K562 (cell line): ENCODE measurements at places on chromosomes 12 and 14. TPM values are rescaled to one million over a fixed set of nuclear protein-coding genes. Genes with fewer than 3 reads are reported as not detected.

- H3K4me1 ChIP-seq = peaks cover 69% of the 10 kb centered on the region
- H3K27ac ChIP-seq = no peak overlapping the region
- H3K4me3 ChIP-seq = no peak overlapping the region
Observed at GRCh38 chr12:51910168-51910567, 2.9 kb downstream of the ACVRL1 start.

GRCh38 chr12:7369274-7369729, 65.4 kb downstream of the ACSM4 start:
- H3K27ac ChIP-seq = no peak overlapping the region
- no peaks in the 10 kb centered on the region; the same call in 2 of the 3 replicates for H3K27me3 ChIP-seq
- DNase-seq = no peak

GRCh38 chr12:91057368-91058165, at the start of gene KERA:
KERA (minus strand) TSS chr12:91058024; CDS start chr12:91056281, 1,743 bp downstream.
- H3K4me1 ChIP-seq = no peaks in the 10 kb centered on the region
- DNase-seq = no peak
- no peak within 1 kb of the TSS for H3K4me3 ChIP-seq
- H3K27me3 ChIP-seq = no peaks in the 10 kb centered on the region

Gene INHBC
- 0.24 TPM in 1 of 2 replicates, not detected in the other for polyA plus RNA-seq

Gene EXOC3L4
- 6.2 and 11.7 TPM in 2 replicates for polyA plus RNA-seq

DNA sequence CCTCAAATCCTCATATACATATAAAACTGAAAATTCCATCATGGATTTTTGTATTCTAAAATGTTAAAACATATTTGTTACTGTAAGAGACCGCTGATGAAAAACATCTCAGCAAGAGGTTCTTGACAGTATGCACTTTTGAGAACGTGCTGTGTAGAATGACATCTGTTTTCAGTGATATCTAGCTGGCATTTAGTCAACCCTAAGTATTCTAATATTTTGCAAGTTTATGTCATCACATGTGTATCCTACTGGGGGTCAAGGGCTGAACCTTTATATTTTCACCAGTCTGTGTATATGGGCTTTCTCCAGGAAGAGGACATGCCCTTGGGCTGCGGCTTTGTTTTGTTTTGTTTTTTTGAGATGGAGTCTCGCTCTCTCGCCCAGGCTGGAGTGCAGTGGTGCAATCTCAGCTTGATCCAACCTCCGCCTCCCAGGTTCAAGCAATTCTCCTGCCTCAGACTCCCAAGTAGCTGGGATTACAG, 22.0 kb upstream of the YARS2 start:
- DNase-seq = no peak
- no peak overlapping the region for H3K4me3 ChIP-seq
- peaks cover 5% of the 10 kb centered on the region; the same call in 1 of the 2 replicates for H3K27me3 ChIP-seq
- H3K27ac ChIP-seq = no peak overlapping the region

Gene LBHD2
- polyA plus RNA-seq = not detected in 2 replicates

- DNase-seq = no peak
- no peaks in the 10 kb centered on the region for H3K36me3 ChIP-seq
- no peaks in the 10 kb centered on the region for H3K27me3 ChIP-seq
- H3K4me1 ChIP-seq = no peaks in the 10 kb centered on the region
- H3K27ac ChIP-seq = no peak overlapping the region
Observed at GRCh38 chr14:104140213-104140462, 1.8 kb downstream of the KIF26A start.

Gene CLEC6A
- not detected in 2 replicates for polyA plus RNA-seq

DNA sequence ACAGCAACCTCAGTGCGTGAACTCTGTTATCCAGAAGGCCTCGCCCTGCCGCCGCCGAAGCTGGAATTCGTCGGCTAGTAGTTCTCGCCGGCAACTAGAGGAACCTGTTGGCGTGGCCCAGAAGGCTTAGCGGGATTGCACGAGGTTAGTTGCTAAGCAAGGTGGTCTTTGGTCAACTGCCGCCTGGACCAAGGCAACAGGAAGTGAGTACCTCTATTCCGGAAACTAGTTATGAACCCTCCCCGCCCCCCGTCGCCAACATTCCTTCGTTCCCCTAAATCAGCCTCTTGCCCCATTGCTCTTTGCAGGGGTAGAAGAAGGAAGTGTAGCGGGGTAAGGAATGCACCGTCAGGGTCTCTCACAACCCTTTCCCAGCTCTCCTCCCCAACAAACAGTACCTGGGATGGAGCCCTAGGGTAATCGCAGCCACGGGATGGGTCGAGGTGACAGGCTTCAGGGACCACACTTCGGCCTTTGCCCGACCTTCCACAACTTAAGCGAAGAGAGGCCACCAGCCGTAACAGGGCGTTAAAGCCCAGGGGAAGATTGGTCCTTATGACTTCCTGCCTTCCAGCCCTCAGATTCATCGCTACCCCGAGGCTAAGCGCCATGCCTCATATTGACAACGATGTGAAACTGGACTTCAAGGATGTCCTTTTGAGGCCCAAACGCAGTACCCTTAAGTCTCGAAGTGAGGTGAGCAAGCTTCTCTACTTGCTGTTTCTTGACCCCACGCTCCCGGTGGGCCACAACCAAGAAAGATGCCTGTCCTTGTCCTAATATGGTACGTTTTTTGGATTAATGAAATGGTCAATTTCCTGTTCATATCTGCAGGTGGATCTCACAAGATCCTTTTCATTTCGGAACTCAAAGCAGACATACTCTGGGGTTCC, at the start of gene GMPR2:
TSS of gene GMPR2 (plus strand) at position 285 of the 893 bp plus-strand sequence. CDS start at position 610, 325 bp downstream.
- H3K4me3 ChIP-seq = peak within 1 kb of the TSS; percentile 54
- H3K27me3 ChIP-seq = no peaks in the 10 kb centered on the region
- H3K4me1 ChIP-seq = peaks cover 15% of the 10 kb centered on the region
- H3K36me3 ChIP-seq = peaks cover 40% of the 10 kb centered on the region
- H3K27ac ChIP-seq = peak within 1 kb of the TSS; percentile 89

DNA sequence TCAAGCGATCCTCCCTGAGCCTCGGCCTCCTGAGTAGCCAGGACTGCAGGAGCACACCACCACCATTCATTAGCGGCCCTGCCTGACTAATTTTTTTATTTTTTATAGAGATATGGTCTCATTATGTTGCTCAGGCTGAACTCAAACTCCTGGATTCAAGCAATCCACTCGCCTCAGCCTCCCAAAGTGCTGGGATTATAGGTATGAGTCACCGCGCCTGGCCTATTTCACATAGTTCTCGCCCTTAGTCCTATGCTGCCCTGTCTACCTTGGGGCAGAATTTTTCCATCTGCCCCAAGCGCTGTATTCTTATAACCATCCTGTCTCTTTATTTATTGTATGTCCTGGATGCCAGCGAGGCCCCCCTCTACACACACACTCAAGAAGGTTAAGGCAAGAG, 50.9 kb upstream of the BCL2L14 start:
- H3K27ac ChIP-seq = no peak overlapping the region
- H3K36me3 ChIP-seq = no peaks in the 10 kb centered on the region
- no peak overlapping the region for H3K4me3 ChIP-seq
- H3K27me3 ChIP-seq = peaks cover 5% of the 10 kb centered on the region; the same call in 2 of the 3 replicates
- no peaks in the 10 kb centered on the region; the same call in 2 of the 3 replicates for H3K4me1 ChIP-seq

- no peak overlapping the region for H3K27ac ChIP-seq
- H3K36me3 ChIP-seq = no peaks in the 10 kb centered on the region
- H3K4me3 ChIP-seq = no peak overlapping the region
Observed at GRCh38 chr12:2443776-2444175, 351.0 kb upstream of the FKBP4 start.

DNA sequence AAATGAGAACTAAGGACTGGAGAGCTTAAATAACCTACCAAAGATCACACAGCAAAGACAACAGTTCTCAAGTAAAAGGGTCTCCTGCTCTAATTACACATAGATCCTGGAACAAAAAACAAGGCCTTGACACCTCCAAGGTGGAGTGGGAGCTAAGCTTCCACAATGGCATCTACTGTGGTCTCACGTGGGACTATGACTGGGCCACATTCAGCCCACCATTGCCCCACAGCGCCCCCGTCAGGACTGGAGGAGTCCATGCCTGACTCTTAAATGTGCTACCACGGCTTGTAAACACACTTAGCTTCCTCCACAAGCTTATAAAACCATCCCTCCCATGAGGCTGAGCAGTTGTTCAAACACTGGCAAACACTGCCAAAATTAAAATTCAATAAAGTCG, 88.5 kb downstream of the GCH1 start:
- peak; percentile 43 for DNase-seq
- H3K27ac ChIP-seq = no peak overlapping the region
- no peaks in the 10 kb centered on the region for H3K4me1 ChIP-seq
- H3K27me3 ChIP-seq = peaks cover 2% of the 10 kb centered on the region; the same call in 1 of the 3 replicates
- H3K36me3 ChIP-seq = no peaks in the 10 kb centered on the region

GRCh38 chr12:54230555-54230954, 41.8 kb upstream of the SMUG1 start:
- H3K27ac ChIP-seq = no peak overlapping the region
- no peak overlapping the region for H3K4me3 ChIP-seq
- no peaks in the 10 kb centered on the region; the same call in 2 of the 3 replicates for H3K36me3 ChIP-seq

GRCh38 chr12:8828257-8829124, 6.1 kb downstream of the A2ML1 start:
- DNase-seq = no peak
- no peak overlapping the region for H3K4me3 ChIP-seq
- H3K27me3 ChIP-seq = no peaks in the 10 kb centered on the region
- H3K36me3 ChIP-seq = no peaks in the 10 kb centered on the region
- peak overlapping the region; percentile 48; the same call in 1 of the 3 replicates for H3K27ac ChIP-seq

DNA sequence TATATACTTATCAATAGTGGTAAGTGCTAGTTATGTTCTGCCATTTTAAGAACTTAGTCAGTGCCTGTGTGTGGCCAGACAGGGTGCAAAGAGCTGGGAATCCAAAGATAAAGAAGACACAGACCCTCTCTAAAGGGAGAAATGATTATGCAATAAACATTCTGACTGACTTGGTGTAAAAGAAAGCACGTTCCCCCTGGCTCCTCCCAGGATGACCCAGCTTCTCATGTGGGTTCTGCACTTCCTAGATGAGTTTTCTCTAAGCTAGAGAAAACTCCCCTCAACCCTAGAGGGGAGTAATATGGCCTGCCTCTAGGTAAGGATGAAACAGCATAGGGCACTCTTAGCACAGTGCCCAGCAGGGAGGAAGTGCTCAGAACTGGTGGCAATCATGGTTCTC, 231.2 kb downstream of the VRK1 start:
- no peak overlapping the region for H3K27ac ChIP-seq
- no peak overlapping the region for H3K4me3 ChIP-seq
- no peaks in the 10 kb centered on the region for H3K36me3 ChIP-seq
- peaks cover 7% of the 10 kb centered on the region; the same call in 1 of the 2 replicates for H3K4me1 ChIP-seq
- DNase-seq = no peak

Gene TOMM20L
- polyA plus RNA-seq = not detected in 2 replicates

GRCh38 chr12:67433385-67434175, 164.4 kb downstream of the CAND1 start:
- no peak for DNase-seq
- no peaks in the 10 kb centered on the region for H3K27me3 ChIP-seq
- H3K36me3 ChIP-seq = no peaks in the 10 kb centered on the region
- no peaks in the 10 kb centered on the region for H3K4me1 ChIP-seq
- H3K4me3 ChIP-seq = no peak overlapping the region
